ENCODE measurements at places on chromosomes 6 and 20. TPM values are rescaled to one million over a fixed set of nuclear protein-coding genes. Genes with fewer than 3 reads are reported as not detected.

Gene ZSCAN12
- 10.5 TPM for total RNA-seq

Gene SYNE1
- total RNA-seq: 8.8 TPM

DNA sequence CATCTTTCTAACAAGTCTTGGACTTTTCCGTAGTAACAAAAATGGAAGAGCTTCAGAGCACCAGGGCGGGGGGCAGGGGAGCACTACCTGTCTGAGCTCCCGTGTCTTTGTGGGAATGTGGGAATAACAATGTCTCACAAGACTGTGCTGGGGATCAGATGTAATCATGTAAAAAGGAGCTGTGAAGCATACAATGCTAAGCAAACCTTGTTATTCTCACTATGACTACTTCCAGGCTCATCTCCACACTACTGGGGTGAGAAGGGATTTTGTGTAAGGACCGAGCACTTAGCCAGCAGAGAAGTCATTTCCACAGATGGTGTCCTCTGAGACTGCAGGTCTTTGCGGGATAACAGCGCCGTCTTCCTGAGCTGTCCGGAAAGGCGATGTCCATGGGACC is 27.1 kb downstream of the PRR18 start:
- no peak for DNase-seq

Gene UBD
- total RNA-seq: not detected

DNA sequence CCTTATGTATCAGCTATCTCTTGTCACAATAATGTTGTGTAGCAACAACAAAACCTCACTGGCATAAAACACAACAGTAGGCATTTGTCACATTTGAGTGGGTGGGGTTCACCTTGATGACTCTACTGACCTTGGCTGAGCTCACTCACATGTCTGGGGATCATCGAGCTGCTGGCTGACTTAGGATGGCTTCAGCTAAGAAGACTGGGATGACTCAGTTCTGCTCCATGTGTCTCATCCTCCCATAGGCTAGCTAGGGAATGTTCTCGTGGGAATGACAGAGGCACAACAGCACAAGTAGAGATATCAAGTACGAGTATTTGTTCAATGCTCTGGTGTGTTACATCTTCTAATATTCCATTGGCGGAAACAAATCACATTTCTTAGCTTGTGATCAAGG is 167.9 kb downstream of the PLCB1 start:
- no peak for DNase-seq

- no peak for DNase-seq
These were observed 3.2 kb upstream of the SIRPB2 start for GRCh38 chr20:1494436-1494835.

GRCh38 chr20:2255926-2256531 is 39.8 kb upstream of the TGM3 start:
- DNase-seq: no peak

DNA sequence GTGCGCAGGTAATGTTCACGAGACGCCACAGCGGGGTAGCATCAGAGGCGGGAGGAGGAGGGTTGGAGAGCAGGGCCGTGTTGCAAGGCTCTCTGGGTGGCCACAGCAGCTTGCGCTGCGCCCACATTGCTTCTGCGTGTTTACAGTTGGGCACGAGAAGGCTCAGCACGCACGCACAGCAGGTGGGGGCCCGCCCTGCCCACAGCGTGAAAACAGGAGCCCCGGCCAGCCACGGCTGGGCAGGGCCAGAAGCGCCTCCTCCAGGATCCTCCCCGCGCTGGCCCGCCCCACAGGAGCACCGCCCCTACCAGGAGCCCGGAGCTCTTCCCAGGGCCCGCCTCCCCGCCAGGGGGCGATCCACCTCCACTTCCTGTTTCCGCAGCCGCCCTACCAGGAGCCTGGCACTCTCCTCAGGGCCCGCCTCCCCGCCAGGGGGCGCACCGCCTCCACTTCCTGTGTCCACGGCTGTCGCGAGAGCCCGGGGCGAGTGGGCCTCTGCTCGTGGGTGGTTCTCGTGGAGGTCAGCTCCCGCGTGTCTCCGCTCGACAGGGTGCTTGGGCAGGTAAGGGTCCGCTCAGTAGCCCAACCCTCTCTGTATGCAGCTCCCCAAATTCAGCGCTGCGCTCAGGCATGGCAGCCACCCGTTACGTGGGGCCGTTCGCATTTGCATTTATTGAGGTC is at the start of gene FAM50B:
FAM50B (plus strand) TSS at position 449 of the 681 bp plus-strand sequence. CDS start 439 bp downstream, outside the sequence.
- DNase-seq: peak; percentile 99
